Activated gamma-delta T cell treated with Interleukin-2 at 50 U/mL for 16 hours (primary cell): ENCODE measurements at places on chromosomes 3 and 15.

DNA sequence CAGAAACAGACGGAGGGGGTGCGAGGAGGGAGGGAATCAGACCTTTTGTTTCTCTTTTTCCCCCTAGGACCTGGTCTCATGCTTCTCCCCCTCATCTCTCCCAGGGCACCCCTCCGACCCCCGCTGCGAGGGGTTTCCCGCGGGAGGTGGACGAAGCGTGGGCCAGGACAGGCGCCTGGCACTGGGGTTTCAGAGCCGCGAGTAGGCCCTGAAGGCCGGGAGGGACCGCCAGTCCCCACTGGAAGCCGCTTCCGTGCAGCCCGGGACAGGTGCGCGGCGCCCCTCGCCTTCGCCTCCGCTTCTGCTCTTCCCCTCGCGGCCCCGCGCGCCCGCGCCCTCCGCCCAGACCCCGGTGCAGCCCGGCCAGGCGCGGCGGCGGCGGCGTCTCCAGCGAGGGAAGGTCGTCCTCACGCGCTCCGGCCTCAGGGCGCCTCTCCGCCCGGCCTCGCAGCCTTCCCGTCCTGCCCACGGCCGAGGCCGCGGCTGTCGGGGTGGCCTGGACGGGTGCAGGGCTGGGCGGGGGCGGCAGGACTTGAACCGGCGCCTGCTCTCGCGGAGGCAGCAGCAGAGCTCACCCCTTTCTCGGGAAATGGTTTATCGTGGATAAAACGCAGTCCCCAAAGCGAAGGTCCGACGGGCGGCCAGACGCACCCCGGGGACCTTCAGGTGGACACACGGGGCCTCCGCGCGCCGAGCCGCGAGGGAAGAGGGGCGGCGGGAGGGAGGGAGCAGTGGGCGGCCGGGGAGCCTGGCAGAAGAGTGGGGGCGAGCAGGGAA lies 31.5 kb upstream of the ADAMTS17 start:
- no peak for DNase-seq

- DNase-seq: no peak
Observed at GRCh38 chr3:50714946-50715345, 40.2 kb downstream of the DOCK3 start.

DNA sequence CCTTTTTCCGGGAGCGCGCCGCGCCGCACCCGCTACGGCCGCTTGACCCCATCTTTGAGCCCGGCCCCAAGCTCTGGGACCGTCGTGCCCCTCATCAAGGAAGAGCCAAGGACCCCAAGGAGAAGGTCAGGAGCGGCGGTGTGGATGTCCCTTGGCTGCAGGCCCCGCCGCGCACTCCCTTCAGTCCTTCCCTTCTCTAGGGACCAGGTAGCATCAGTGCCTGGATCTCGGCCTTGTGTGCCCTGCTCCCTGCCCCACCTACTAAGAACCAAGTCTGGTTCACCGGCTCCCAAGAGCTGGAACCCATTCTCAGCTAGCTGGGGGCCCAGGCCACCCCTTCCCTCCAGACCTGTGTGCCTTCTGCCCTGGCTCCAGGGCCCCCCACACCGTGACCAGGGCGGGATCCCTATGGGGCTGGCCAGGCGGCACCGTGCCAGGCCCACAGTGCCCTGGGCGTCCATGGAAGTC lies 69.3 kb upstream of the CGNL1 start:
- DNase-seq: no peak

- DNase-seq: no peak
Observed at GRCh38 chr3:150662410-150663200, 41.1 kb downstream of the ERICH6 start.

GRCh38 chr3:23105048-23105447 lies 98.1 kb upstream of the UBE2E2 start:
- no peak for DNase-seq

DNA sequence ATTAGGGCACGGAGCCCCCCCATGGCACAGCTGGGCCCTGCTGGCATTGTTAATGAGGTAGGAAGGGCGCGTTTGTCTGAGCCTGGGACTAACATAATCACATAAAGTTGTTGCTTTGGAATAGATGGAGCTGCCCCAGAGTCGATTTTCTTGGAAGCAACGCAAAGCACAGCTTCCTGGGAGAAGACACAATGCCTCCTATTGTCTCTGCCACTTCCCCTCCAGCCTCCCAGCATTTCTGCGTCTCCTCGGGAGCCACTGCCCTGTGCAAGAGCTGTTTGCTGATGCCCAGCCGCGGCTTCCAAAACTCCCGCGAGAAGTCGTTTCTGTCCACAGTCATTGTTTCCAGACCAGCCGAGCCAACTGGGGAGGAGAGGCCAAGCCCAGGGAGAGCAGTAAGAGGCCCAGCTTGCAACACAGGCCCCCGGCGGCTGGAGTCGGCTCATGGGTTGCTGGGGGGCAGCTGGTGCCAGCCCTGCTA lies 18.1 kb upstream of the ALDH1A3 start:
- no peak for DNase-seq

- DNase-seq: no peak
Observed at GRCh38 chr3:126106336-126107202, 22.6 kb upstream of the SLC41A3 start.

DNA sequence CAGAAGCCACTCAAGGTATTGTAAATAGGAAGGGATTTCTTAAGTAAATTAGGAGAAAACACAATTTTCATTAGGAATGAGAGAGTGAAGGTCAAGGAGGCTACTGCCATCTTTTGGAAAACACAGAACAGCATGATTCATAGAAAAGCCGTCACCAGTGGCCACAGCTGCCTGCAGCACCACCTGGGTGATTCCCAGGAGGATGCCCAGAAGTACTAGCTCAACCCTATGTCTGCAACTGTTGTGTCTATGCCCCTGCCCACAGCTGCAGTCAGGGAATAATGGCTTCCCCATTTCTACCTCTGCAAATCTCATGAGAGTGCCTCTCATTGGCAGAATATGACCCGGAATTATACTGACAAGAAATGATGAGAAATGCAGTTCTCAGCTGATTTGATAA lies 300.0 kb downstream of the IGSF11 start:
- no peak for DNase-seq

DNA sequence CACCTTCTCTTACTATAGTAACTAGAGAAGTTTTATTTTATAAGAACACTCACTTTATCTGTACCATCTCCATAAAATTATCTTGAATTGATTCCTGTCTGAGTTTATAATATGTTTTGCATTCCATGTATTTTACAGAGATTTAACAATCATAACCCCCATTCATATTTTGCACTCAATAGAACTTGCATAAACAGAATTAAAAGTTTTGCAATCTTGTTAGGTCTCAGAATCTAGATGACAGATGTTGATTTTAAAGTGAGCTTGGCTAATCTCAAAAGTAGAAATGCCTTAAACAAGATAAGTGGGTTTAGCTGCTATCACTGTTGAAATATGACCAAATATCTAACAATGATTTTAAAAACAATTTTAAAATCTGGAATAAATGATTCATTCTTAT lies 107.9 kb upstream of the EPHA6 start:
- DNase-seq: no peak

DNA sequence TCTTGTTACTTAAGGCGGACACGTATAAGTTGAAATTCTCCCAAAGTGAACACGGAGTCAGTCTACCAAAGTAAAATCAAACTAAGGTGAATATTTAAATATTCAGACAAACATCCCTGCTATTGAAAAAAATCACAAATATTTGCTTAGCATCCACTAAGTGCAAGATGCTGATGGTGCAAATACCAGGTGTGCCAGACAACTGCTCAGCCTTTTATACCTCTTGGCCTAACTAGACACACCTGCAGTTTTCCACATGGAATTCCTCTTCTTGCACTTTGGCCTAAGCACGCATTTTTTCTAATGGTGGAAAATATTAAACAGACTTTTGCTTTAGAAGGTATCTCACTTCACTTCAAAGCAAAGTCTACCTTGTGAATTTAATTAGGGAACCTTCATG lies 84.1 kb upstream of the ICE2 start:
- no peak for DNase-seq

DNA sequence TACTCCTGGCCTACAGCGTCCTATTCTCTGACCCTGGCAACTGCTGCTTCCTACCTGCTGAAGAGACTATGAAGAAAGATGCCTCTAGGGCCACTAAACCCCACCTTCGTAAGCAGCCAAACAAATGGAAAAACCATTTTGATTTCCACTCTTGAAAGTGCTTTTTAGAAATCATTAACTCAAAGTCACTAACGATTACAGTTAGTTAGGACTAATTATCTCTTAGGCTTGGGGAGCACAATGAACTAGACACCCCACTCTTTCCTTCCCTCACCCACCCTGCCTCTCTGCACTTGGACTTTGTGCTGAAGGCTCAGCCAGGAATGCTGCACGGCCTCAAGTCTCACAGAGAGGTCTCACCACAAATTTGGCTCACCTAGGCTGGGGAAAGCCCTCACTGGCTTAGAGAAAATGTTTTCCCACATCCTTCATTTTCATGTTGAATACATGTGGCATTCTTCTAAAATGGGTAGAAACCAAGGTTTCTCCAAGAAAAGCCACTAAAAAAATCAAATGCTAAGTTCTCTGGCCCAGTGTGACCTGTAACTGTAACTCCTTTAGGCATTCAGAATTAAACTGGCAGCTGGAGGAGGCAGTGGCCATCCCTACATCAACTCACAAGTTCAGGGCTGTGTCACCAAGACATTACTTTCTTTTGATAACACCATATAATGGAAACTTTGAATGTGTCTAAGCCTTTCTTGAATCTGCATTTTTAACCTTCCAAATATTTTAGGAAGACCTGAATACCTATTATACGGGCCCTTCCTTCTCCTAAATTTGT lies 47.1 kb downstream of the NPTN start:
- no peak for DNase-seq

- DNase-seq: peak; percentile 9
Observed at GRCh38 chr3:72938471-72939265, 50.8 kb downstream of the GXYLT2 start.

GRCh38 chr3:194141415-194142155 lies 5.6 kb downstream of the HES1 start:
- peak; percentile 35 for DNase-seq

- no peak for DNase-seq
Observed at GRCh38 chr3:11581237-11582190, 62.2 kb downstream of the VGLL4 start.

DNA sequence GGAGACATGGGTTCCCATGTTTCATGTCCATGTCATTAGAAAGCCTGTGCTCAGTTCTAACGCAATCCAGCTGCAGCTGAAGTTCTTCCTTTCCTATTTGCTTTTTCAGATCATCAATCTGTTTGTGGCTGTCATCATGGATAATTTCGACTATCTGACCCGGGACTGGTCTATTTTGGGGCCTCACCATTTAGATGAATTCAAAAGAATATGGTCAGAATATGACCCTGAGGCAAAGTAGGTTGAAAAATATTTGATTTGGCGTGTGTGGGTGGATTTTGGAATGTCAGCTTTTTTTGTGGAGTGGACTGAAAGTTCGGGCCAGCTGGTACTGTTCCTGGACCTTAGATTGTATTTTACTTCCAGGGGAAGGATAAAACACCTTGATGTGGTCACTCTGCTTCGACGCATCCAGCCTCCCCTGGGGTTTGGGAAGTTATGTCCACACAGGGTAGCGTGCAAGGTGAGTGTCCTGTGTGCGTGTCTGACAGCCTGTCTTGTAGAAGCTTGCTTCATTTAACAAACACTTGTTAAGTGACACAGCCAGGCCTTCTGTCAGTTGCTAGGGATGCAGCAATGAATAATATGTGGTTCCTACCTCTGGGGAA lies 69.6 kb downstream of the CHDH start:
- no peak for DNase-seq

- DNase-seq: no peak
Observed at GRCh38 chr15:58308742-58309355, 122.9 kb upstream of the LIPC start.

GRCh38 chr3:168051531-168052471 lies 43.9 kb downstream of the GOLIM4 start:
- no peak for DNase-seq

DNA sequence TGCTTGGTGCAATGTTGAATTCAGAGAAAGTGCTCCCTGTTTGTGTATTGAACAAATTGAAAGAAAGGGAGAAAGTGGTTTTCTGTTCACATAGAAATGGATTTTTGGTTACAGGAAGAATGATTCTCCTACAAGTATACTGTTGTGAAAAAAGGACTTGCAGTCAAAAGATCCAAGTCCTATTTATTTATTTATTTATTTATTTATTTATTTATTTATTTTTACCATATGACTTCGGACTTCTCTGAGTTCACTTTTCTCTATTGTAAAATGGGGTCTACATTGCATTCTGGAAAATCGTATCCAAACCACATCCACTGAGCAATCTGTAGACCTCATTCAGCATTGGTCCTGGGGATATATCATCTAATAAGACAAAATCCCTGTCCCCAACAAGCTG lies 46.1 kb downstream of the STARD5 start:
- no peak for DNase-seq

- no peak for DNase-seq
Observed at GRCh38 chr3:23254282-23254681, 51.2 kb downstream of the UBE2E2 start.

DNA sequence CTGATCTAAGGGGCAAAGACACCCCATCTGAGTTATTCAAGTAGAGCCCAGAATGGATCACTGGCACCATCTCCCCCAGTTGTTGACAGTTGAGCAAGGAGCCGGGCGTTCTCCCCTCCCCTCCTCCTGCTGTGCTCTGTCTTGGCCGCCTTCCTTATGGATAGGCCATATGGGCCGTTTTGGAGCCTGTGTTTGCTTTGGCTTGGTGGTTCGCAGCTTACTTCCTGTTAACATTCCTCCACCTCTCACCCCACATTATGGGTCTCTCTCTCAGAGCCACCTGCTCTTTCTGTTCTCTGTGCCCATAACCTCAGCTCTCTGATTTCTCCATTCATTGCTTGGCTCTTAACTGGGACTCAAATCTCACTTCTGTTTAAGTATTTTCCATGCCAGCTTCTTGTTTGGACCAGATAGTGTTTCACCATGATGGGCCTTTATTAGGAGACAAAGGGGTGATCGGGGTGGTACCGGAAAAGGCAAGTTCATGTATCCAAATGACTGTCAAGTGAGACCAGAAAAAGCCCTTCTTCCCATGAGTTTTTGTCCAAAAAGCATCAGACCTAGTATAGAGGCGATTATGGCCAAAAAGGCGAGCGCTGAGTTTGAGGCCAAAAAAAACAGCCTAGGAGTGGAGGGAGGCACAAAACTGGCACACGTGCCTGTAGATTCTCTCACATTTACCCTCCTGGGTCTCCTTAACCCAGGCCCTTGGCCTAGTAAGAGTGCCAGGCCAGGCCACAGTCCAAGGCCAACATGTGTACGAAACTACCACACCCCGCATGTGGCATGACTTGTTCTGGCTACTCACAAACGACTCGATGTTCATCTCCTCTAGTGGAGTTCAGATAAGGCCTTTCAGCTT lies 62.6 kb downstream of the DUT start:
- DNase-seq: no peak

- DNase-seq: no peak
Observed at GRCh38 chr3:37741644-37742043, 120.0 kb upstream of the CTDSPL start.

DNA sequence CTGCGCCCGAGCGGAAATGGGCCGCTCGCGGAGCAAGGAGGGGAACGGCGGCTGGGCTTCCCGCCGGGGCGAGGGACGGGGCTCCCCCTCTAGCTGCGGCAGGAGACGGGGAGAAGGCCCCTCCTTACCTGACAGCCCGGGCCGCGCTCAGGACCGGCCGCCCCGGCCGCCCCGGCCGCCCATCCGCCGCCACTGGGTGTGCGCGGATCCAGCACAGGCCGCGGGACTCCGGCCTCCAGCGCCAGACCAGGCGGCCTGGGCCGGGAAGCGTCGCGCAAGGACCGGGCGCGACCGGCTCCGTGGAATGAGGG lies 296 bp downstream of the TPRA1 start:
- DNase-seq: no peak
